Stimulated activated naive B cell treated with anti-CD40 and anti-IgM and Interleukin-4, amounts not matched to agents 10 μg/mL and 1 μg/mL and 100 μg/mL, for 72 hours (primary cell): ENCODE measurements at places on chromosomes 1 and 21.
A peak's percentile ranks its signal among the peaks of the same experiment; 100 is the strongest.

DNA sequence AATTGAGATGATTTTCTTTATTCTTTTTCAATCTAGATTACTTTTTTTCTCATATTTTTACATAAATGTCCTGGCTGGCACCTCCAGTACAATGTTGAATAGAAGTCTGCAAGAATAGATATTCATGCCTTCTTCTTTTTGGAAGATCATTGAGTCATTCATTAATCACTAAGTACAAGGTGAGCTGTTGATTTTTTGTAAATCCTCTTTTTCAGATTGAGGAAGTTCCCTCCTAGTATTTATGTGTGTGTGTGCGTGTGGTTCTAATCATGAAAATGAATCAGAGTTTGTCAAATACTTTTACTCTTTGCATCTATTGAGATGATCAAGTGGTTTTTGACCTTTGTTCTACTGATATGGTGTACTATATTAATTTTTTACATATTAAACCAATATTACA lies 859.3 kb downstream of the KCNT2 start:
- no peak for DNase-seq

GRCh38 chr1:179369751-179370341 lies 4.1 kb downstream of the AXDND1 start:
- DNase-seq, result no peak

- DNase-seq, result peak; percentile 67
Observed at GRCh38 chr1:16888860-16889816, 6.6 kb upstream of the RNU1-2 start.

DNA sequence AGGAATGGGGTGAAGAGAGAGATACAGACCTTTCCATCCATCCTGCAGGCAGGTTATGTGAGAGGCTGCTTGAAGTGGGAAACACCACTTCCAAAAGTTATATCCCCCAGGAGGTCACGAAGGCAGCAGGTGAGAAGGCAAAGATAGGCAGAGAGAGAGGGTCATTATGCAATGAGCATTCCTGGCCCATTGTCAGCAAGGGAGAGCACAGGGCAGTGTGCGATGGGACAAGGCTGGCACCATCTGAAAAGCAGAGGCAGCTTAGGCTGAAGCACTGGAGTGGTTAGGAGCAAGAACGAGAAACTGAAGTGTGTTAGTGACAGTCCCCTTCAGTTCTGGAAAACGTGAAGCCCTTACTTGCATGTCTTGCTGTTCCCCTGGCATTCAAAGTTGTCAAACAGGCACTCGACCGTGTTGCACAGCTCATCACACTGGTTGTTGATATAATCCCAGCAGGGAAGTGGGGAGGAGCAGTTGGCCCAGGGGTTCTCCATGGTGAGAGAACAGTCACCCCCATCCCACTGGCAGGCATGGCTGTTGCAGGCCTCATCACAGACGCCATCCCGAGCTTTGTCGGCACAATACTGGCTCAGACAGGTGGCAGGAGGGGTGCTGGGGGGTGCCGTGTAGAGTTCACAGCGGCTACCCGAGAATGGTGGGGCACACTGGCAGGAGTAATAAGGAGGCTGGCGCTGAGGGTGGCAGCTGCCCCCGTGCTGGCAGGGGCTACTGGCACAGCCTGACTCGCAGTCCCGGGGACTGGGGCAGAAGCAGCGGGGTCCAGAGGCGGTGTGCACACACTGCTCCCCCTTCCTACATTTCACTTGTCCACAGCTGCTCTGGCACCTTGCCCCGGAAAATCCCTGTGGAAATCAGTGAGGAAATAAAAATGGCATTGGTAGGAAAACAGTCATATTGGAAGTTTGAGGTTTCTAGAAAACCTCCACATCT lies 28.9 kb upstream of the ADAM30 start:
- DNase-seq, result no peak

GRCh38 chr1:188089015-188089414 lies 1260.3 kb downstream of the PLA2G4A start:
- DNase-seq, result no peak

DNA sequence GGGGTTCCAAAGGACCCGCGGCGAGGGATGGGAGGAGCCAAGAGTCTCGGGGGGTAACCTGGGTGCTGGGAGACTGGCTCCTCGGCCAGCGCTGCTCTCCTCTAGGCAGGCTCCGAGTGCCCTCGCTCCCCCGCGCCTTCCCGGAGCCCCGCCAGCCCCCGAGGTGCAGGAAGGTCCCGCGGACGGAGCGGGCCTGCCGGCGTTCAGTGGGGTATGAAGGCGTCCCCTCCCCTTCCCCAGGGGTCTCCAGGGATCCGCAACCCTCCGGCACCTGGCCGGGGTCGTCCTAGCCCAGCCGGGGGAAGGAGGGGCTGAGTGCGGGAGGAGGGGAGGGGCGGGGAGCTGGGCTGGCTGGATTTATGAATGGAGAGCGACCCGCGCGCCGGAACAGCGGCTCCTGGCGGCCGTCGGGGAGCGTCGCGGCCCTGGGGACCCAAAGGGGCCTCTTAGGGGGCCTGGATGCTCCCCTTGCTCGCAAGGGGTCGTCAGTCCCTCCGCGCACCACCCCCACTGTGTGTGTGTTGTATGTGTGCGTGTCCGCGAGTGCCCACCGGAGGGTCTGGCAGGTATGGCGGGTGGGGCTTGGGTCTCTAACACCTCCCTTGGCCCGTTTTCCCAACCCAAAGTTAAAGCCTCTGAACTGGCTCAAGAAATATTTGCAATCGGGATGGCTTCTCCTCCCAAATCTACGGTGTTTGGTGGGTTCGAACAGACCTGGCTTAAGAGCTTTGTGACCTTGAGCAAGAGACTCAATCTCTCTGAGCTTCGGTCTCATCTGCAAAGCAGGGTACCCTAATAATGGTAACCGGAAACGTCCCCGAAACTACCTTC lies 642 bp downstream of the HCRTR1 start:
- no peak for DNase-seq

DNA sequence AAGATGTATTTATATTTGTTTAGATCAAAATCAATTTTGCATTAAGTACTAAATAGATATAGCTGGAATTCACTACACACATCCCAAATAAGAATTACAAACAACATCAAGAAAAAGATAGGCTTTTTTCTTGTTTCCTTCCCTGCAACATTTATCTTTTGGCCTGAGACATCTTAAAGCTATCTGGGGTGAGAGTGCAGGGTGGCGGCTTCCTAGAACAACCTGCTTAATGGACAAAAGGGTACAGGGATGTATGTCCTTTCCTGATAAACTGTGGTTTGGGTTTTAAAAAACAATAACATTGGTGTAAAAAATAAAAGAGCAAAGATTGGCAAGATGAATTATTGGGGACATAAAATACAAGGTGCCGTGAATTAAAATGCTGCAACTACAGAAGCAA lies 54.4 kb downstream of the EPRS1 start:
- no peak for DNase-seq

- no peak for DNase-seq
Observed at GRCh38 chr1:62218604-62219003, 24.0 kb downstream of the L1TD1 start.

GRCh38 chr21:41578716-41579115 lies 70.8 kb upstream of the TMPRSS2 start:
- no peak for DNase-seq

- no peak for DNase-seq
Observed at GRCh38 chr1:96990136-96990535, 268.6 kb downstream of the PTBP2 start.

- no peak for DNase-seq
Observed at GRCh38 chr1:199399996-199400724, 627.4 kb upstream of the NR5A2 start.

DNA sequence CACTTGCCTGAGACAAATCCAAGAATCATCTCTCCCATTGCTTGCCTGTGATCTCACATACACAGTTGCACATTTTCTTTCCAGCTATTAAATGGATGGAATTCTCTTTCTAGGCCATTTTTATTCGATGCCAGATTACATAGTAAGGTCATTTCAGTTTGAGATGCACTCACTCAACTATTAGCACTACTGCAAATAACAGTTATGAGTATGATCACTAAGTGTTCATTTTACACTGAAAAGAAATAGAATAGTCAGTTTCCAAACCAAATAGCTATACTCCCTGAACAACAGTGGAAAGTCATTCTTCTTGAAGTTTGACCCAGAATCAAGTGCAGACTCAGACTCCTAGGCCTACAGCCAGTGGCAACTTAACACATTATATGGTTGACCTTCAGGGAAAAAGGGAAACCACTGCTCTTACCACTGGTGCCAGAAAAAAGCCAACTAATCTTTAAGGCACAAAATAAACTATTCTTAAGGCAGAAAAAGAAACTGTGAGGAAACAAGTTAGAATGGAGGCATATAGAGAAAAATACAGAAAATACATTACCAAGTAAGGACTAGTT lies 31.5 kb downstream of the WNT2B start:
- DNase-seq, result no peak

DNA sequence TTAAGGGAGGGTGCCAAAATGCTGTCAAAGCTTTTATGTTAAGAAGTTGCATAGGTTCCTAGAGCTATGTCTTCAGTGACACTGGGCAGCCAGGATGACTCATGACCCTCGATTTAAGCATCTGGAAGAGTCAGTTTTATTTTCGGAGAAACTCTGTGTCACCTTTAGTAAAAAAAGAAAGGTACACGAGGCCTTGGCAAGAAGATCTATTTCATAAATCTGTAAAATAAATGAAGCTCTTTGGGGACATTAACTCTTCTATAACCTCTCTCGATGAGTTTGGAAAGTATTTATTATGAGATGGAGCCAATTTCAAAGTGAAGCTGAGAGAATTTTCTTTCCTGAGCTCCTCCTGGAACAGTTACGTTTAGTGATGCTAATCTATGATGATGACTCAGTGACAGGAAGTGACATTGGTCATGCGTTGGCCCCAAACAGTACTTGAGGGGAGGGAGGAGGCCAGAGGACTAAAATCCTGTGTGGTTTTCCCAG lies 156.5 kb downstream of the HLX start:
- no peak for DNase-seq

DNA sequence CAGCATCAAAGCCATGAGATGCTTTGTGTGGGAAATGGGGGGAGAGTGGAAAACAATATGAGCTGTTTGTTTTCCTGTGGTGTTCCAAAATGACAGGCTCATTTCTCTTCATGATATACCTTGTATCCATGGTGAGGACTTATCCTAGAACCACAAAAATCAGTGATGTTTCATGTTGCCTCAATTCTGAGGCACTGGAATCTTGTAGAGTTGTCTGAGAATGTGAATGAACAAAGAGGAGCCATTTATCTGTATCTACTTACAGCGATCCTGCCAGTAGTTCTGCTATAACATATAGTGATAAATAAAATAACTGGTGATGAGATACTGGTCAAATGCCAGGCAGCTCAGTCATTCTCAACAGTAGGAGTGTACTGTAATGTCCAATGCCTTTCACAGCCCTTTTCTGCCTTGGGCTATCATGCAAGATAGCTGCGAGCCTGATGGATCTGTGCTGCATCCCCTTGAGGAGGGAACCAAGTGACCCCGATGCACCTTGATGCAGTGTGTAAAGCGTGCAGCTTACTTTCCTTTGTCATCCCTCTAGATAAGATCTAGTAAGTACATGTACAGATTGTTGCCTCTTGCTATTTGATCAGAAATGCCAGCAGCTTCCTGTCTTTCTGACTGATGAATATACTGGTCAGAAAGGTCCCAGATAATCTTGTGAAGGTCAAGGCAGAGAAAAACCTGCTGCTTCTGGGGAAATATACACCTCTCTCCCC lies 52.8 kb downstream of the SLC44A3 start:
- no peak for DNase-seq

- no peak for DNase-seq
Observed at GRCh38 chr1:47651311-47652089, 213.7 kb downstream of the FOXD2 start.

DNA sequence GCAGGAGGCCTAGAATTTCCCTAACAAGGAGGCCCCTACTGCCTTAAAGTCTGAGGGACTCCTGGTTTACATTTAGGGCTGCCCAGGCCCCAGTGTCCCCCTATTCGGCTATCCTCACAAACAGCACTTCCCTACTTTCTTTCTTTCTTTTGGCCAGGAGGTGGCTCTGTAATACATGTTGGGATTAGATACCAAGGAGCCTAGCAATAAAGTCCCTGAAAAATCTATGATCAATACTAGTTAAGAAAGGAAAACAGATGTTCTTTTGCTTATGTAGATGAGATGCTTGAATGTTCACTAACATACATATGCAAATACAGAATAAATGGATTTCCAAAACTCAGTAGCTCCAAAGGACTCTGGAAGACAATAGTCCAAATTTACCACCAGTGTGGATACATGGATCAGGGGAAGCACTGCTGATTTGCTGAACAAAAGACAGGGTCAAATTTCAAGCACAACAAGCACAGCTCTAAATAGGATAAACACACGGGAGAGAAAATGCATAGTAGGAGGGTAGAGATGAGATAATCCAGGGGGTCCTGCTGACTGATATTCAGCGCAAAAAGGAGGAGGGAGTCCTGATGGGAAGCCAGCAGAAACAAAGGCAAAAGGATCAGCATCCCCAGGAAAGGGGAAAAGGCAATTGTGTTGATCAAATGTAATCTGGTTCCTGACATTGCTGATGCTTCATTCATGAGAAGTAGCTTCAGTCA lies 240.0 kb downstream of the NUF2 start:
- no peak for DNase-seq

GRCh38 chr1:151457911-151458801 lies 1.1 kb downstream of the POGZ start:
- peak; percentile 11 for DNase-seq

DNA sequence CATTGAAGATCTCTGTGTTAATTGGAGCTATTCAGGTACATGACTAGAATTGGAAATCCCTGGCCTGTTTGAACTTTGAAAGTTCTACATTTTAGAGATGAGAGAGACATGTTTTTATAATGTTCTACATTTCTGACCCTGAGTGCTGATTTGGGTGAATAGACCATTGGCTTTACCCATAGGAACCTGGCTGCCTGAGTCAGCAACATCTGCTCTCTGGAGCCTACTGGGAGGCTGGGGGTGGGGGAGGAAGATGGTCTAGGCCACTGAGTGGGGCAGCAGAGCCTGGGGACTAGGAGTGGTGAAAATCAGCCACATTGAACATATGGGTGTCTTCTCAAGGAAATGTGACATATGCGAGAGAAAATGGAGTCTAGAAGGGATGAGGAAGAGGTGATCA lies 1.4 kb upstream of the VANGL1 start:
- DNase-seq, result no peak
